ENCODE measurements at places on chromosomes 4 and X.

DNA sequence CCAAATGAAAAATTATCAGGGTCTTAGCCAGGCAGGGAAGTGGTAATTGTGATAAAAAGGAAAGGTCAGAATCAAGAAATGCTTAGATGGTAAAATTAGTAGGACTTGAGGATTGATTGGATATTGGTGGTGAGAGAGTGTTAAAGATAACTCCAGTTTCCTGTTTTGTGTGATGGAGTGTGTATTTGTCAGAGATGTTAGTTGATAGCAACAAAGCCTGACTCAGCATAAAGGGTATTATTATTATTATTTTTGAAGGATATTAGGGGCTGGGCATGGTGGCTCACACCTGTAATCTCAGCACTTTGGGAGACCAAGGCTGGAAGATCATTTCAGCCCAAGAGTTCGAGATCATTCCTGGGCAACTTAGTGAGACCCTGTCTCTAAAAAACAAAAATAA lies 23.6 kb upstream of the OGT start:
- no peak for DNase-seq

DNA sequence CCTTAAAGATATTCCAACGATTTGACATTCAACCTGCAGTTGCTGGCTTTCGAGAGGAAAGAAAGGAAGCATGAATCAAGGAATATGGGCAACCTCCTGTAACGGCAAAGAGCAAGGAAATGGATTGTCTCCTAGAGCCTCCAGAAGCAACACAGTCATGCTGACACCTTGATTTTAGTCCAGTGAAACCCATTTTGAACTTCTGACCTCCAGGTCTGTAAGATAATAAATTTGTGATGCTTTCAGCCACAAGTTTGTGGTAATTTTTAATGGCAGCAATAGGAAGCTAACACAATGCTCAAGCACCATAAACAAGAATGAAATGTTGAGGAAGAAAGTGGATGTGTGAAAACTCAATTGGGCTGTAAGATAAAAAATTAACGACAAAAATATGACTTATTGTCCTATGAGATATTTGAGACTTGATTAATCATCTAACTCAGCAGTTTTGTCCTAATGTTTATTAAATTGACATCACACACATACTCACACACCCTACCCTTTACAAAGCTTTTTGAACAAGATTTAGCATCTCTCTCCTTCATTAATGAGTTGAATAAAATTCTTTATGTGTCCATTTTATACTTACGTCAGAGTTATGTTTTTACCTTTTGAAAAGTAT lies 857.2 kb upstream of the INTU start:
- DNase-seq, result no peak

DNA sequence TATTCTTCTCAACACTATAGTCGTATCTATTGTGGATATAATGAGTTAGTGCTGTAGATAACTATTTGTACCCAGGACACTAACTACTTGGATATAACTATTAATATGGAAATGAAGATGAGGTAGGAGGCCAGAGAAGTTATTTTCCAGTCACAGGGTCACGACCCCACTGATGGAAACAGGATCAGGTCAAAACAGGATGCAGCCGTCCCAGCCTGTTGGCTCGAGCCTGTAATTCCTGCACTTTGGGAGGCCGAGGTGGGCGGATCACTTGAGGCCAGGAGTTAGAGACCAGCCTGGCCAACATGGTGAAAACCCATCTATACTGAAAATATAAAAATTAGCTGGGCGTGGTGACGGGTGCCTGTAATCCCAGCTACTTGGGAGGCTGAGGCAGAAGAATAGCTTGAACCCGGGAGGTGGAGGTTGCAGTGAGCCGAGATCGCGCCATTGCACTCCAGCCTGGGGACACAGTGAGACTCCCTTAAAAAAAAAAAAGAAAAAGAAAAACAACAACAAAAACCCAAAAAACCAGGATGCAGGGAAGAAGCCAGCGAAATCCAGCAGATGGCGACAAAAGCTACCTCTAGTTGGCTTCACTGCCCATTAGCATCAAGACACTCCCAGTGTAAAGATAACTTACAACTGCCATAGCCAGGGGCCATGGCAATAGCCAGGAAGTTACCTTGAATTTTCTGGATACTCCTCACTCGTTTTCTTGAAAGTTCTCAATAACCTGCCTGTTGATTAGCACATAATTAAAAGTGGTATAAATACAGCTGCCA lies 37.9 kb upstream of the NKAP start:
- peak; percentile 10 for DNase-seq

DNA sequence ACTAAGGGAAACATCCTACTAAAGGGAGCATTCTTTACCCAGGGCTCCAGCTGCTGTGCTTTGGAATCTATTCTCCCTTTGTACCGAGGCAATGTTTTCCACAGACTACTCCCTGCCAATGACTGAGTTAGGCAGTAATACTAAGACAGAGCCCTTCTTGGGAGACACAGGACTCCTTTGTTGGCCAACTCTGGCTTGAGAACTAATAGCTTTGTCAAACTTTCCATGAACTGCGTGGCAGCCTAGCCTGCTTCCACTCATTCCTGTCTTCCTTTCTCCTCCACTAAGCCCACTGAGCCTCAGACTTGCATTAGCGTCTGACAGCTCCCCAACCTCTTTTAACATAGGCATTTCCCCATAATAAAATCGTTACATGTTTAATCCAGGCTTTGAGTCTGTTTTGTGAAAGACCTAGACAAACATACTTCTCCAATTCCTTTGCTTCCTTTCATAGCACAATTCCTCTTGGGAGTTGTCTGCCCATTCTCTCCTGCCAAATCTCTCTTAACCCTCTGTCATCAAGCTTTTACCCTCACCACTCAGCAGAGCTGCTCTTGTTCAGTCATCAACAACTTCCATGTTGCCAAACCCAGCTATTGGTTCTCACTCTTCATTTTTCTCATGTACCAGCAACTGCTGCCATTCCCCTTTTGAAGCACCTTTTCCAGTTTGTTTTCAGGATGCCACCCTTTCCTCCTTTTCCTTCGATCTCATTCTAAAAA lies 300.3 kb upstream of the IGFBP7 start:
- no peak for DNase-seq

GRCh38 chr4:41748074-41748570 lies 403 bp downstream of the PHOX2B start:
- DNase-seq, result no peak

- DNase-seq, result no peak
Measured at GRCh38 chr4:156939139-156939538, 32.5 kb downstream of the PDGFC start.

GRCh38 chr4:62006108-62006507 lies 806.0 kb downstream of the ADGRL3 start:
- no peak for DNase-seq

DNA sequence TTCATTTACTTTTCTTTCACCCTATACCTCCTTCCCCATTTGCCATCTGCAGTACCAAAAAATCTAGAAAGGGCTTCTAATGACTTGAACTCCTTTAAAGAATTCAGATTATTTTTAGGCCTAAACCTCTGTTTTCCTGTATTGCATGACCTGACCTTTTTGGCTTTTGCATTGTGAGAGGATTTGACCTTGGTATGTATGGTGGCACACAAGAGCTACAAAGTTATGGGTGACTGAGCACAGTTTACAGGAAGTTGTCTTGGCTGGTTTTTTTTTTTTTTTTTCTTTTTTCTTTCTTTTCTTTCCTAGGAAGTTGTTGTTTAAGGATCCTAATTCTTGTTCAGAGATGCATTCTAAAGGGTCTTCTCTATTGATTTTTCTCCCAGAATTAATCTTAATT lies 32.0 kb upstream of the MTMR8 start:
- no peak for DNase-seq

GRCh38 chrX:130186651-130187050 lies 14.9 kb downstream of the RAB33A start:
- no peak for DNase-seq

GRCh38 chr4:78069319-78069718 lies 12.2 kb downstream of the FRAS1 start:
- DNase-seq, result no peak

DNA sequence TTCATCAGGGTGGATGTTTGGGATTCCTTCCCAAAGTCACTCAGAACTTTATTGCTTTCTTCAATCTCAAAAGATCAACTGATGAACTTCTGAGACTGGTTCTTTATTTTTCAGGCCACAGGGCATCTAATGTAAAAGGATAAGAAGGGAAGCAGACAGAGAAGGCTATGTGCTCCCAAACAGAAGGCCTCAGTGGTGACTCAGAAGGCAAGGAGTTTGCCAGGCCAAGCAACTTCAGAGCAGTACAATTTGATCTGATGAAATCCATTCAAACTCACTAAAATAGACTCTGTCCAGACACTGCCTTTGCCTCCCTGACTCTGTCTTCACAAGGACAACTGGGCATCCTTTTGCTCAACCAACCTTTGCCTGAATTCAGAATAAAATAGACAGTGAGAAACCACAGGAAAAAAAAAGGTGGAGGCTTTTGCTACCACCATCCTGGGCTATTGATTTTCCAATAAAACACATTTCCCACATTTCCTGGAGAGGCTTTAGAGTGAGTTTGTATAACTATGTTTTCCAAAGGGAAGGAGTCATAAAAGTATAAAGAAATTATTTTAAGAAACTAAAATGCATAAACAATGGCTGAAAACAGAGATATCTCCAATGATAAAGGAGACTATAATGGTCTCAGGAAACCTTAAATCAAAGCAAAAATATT lies 55.2 kb downstream of the ARHGEF6 start:
- peak; percentile 66 for DNase-seq

DNA sequence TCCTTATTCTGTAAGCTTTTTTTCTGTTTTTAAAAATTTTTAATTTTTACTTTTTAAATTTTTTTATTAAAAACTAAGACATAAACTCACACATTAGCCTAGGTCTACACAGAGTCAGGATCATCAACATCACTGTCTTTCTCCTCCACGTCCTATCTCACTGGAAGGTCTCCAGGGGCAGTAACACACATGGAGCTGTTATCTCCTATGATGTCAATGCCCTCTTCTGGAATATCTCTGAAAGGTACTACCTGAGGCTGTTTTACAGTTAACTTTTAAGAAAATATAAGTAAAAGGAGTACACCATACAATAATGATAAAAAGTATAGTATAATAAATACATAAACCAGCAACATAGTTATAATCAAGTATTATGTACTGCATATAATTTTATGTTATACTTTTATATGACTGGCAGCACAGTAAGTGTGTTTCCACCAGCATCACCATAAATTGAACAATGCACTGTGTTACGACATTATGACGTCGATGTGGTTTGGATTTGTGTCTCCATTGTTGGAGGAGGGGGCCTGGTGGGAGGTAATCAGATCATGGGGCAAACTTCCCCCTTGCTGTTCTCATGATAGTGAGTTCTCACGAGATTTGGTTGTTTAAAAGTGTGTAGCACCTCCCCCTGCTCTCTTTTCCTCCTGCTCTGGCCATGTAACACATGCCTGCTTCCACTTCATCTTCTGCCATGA lies 21.3 kb downstream of the IL15 start:
- DNase-seq, result no peak

GRCh38 chr4:133801883-133802282 lies 399.7 kb downstream of the PABPC4L start:
- no peak for DNase-seq

GRCh38 chr4:16253127-16253960 lies 27.1 kb upstream of the TAPT1 start:
- DNase-seq, result peak; percentile 68

Data from fibroblast of the conjunctiva (primary cell).